ENCODE measurements at places on chromosomes 2 and 18. TPM values are rescaled to one million over a fixed set of nuclear protein-coding genes. Genes with fewer than 3 reads are reported as not detected.

HOXD3 gene
- 14.7 TPM for total RNA-seq

MC4R gene
- not detected for total RNA-seq

DBI gene
- 2.6 TPM for total RNA-seq

TFPI gene
- 99.4 TPM for total RNA-seq

TRIP12 gene
- 154 TPM for total RNA-seq

TUBB8B gene
- not detected for total RNA-seq

CRYGC gene
- not detected for total RNA-seq

DNA sequence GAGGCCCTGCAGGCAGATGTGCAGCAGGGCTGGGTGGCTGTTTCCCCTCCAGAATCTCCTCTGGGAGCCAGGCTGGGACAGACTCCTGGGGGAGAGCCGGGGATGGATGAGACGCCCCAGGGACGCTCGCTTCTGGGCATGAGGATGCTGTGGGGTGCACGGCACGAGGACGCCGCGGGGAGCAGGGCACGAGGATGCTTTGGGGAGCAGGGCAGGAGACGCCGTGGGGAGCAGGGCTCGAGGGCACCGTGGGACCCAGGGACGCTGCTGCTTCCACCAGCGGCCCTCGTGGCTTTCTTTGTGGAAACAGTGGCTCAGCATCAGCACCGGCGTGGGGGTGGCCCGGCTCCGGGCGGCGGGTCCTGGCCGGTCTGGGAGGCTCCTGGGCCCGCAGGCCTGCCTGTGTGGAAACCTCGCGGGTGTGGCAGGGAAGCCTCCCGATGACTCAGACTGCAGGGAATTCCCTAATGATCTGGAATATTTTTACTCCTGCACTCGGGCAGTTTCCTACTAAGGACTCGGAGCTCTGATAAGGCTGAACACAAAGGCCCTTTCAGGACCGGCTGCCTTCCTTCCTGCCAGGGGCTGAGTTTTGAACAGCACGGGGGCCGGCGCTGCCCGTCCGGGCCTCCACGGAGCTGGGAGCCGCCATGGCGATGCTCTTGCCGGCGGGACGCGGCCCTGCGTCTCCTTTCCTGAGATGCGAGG is 62.6 kb downstream of the NFATC1 start:
- DNase-seq: peak; percentile 82

GRCh38 chr2:212037062-212037461 is 501.5 kb downstream of the ERBB4 start:
- DNase-seq: no peak

DNA sequence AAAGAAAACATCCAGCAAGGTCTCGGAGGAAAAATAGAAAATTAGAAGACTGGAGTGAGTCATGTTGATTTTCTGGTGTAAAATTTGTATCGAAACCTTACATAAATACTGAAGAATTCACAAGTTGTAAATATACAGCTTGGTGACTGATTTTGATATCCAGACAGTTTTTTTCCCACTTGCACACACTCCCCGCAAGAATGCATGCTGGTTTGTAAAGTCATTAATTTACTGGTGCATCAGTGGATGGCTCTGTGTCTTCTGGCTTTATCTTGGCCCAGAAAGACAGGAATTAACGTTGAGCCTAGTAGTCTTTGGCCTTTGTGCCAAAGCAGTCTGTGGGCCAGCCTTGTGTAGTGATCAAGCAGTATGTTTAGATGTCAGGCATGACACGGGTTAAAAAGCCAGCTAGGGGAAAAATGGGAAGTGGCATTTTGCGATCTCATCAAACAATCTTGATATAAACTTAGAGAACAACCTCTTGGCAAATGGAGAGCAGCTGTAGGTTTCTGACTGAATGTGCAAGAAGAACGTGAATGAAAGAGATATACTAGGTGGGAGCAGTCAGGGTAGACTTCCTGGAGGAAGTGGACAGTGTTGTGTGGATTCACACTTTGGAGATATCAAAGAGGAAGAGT is 22.7 kb upstream of the CASP8 start:
- no peak for DNase-seq

- no peak for DNase-seq
Observed at GRCh38 chr2:24512831-24513230, 21.8 kb downstream of the NCOA1 start.

DNA sequence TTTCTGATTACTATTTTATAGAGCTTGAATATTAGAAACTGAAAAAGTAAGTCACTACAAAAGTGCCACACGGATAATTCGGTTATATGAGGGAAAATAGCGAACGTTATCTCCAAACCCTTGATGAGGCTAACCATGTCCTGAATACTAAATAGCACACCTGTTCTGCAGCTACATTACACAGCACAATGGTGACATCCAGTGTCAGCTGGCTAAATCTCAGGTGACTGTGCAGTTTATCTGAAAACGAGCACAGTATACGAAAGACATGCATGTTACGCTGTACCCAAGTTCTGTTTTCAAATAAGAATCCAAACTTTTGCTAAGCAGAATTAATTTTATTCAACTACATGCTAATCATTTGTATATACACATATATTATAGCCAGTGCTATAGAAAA is 9.0 kb downstream of the CCDC68 start:
- DNase-seq: no peak

GRCh38 chr2:102126660-102127059 is 15.9 kb upstream of the IL1R1 start:
- DNase-seq: no peak

GRCh38 chr2:205705511-205706349 is 23.4 kb downstream of the NRP2 start:
- no peak for DNase-seq

DNA sequence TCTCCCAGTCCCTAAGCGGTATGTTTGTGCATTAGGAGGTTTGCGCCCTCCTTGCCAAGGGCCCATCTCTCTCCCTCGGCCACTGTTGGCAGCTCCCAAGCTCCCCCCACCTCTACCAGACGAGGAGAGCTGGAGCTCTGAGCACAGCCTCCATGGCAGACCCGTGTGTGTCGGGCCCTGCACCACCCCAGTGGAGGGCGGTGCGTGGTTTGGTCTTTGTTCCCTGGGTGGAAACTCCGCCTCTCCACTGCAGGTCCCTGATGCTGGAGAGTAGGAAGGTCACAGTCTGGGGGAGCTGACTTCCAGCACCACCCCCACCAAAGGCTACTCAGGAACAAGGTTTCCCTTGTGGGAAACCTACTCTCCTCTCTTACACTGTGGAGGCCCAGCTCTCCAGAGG is 162.6 kb upstream of the FHL2 start:
- DNase-seq: no peak

DNA sequence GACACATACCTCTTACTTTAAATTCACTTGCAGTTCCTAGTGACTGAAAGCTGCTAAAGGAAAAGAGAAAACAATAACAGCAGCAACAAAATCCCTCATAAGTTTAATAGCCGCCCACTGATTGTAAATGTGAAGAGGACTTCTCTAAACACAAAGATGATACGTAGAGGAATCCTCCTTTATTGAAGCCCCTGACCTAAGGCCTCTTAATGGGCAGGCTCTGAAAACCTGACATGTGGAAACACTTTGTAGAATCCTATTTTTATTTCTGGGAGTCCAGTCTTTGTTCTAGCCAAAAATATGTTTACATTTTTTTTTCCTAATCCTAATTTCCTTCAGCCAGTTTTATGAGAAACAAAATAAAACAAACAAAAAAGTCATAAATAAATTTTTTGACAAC is 1277.7 kb upstream of the CELF4 start:
- no peak for DNase-seq

All from uterus (tissue), 4 donors.